M059J (cell line): ENCODE measurements at places on chromosomes 13 and 19.

GRCh38 chr13:26377038-26377437, 123.1 kb downstream of the CDK8 start:
- DNase-seq: peak; percentile 13

DNA sequence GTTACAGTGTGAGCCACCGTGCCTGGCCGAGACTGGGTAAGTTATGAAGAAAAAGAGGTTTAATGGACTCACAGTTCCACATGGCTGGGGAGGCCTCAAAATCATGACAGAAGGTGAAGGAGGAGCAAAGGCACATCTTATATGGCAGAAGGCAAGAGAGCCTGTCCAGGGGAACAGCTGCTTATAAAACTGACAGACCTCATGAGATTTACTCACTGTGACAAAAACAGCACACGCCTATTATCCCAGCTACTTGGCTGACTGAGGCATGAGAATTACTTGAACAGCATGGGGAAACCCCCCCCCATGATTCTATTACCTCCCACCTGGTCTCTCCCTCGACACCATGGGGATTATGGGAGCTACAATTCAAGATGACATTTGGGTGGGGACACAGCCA, 23.4 kb upstream of the ZNF561 start:
- DNase-seq: no peak

DNA sequence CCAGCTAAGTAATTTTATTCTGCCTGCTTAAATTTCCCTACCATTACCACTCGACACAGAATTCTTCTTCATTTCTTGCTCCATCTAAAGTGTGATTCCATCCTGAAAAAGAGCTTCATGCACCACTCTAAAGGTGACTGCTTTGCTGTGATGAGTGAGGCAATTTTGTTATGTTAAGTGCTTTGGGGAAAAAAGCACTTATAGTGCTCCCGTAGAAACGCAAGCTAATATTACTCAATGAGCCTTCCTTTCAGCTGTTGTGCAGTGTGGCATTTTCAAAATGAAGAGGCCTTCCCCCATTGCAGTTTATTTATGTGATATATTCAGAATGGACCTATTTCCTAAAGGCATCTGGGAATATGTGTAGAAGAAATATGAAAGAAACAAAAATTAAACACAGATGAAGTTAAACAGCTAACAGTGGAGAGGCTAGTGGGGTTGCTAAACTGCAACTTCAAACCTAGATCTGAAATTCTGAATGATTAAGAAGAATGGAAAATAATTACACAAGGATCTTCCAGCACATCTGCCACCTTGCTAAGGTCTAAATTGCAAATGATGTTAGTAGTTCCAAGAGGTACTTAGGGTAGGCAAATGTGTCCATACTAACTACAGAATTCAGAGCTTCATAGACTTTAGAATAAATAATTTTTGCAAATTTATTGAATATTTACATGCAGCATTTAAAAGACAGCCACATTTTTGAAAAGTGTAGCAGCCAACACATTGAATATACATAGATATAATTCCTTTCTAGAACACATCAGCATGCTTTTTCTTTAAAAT, 211.7 kb downstream of the DCT start:
- DNase-seq: no peak

GRCh38 chr13:91313103-91313502, 34.4 kb upstream of the MIR17HG start:
- DNase-seq: peak; percentile 3

DNA sequence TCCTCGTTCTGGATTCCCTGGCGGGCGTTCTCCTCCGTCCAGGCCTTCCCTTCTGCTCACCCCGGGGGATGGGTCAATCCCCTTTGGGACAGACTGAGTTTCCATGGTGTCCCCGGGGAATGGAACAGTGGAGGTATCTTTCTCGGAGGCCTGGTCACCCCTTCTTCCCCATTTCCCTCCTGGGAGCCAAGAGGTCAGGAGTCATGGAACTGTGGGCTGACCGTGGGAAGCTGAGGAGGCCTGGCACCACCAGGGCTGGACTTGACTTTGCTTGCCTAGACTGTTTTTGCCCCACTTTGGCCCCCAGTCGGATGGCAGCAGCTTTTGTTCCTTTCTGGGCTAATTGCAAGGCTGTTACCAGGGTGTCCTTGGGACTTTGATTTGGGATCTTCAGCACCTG, 2.0 kb downstream of the NACC1 start:
- DNase-seq: no peak

GRCh38 chr13:113094410-113094800, 11.2 kb upstream of the F7 start:
- no peak for DNase-seq

DNA sequence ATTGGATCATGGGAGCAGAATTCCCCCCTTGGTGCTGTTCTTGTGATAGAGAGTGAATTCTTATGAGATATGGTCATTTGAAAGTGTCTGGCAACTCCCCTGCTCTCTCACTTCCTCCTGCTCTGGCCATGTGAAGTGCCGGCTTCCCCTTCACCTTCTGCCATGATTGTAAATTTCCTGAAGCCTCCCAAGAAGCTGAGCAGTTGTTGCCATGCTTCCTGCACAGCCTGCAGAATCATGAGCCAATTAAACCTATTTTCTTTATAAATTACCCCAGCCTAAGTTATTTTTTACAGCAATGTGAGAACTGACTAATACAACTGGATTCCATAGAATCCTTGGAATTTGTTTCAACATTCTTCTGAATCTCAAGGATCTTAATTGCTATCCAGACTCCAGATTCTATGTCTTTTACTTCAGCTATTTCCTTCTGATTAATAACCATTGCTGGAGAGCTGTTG, 328.1 kb downstream of the SLITRK5 start:
- peak; percentile 13 for DNase-seq

GRCh38 chr19:7953060-7953459, 9.6 kb upstream of the TIMM44 start:
- DNase-seq: no peak

- no peak for DNase-seq
Measured at GRCh38 chr19:5288347-5288739, 52.3 kb downstream of the PTPRS start.

- no peak for DNase-seq
Measured at GRCh38 chr19:1584500-1585242, 8.0 kb downstream of the MBD3 start.

DNA sequence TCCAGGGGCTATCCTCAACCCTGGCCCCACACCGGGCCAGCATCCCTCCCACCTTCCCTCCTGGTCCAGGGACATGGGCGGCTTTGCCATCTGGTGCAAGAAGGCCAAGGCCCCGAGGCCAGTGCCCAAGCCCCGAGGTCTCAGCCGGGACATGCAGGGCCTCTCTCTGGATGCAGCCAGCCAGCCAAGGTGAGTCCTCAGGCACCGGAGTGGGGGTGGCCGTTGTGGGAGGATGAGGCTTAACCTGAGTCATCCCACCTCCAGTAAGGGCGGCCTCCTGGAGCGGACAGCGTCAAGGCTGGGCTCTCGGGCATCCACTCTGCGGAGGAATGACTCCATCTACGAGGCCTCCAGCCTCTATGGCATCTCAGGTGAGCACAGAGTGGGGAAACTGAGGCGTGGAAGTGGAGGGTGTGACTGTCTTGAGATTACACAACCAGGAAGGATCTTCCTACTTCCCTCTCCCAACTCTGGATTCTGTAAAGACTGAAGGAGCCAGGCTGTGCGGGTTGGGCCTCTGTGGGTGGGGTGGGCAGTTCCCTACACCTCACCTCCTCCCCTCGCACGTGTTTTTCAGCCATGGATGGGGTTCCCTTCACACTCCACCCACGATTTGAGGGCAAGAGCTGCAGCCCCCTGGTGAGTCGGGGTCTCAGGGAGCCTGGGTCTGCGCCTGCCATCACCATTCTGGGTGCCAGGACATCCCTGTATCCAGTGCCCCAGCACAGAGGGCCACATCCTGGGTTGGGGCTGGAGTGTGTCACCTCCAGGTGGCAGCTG, 3.8 kb downstream of the MVB12A start:
- DNase-seq: no peak

GRCh38 chr13:42099962-42100675, 51.7 kb downstream of the DGKH start:
- DNase-seq: no peak

DNA sequence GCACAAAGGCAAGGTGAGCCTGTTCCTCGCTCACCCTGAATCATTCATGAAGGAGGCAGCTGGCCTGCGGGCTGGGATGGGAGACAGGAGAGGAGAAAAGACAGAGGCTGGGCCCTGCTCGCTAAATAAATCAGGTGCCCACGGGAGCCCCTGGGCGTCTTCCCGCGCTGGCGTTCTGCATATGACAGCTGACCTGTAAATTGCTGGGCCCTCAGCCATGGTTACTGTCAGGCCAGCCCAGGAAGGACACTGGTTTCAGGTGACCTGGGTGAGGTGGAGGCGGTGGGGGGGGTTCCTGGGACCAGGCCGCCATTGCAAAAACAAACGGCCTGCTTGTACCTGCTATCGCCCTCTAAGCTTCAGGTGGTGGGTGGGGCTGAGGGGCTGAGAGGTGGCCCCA, 3.4 kb upstream of the PTBP1 start:
- no peak for DNase-seq

DNA sequence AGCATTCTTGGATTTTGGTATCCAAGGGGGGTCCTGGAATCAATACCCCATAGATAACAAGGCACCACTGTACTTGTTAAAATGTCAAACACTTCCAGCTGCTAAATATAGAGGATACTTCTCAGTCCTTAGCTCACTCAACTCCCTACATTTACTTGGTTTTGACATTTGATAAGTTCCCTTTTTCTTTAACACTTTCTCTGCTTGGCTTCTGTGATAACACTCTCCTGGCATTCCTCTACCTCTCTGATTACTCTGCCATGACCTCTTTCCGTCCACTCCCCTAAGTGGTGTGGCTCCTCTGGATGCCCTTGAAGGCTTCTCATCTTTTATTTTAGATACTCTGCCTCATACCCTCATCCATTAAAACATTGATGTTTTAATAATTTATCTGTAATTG, 65.2 kb downstream of the MICU2 start:
- no peak for DNase-seq

- DNase-seq: peak; percentile 30
Measured at GRCh38 chr19:7833225-7834099, 3.4 kb downstream of the EVI5L start.

- no peak for DNase-seq
Measured at GRCh38 chr13:83281654-83282053, 600.6 kb downstream of the SLITRK1 start.

GRCh38 chr19:50489461-50490011, 12.9 kb upstream of the GARIN5A start:
- DNase-seq: no peak

DNA sequence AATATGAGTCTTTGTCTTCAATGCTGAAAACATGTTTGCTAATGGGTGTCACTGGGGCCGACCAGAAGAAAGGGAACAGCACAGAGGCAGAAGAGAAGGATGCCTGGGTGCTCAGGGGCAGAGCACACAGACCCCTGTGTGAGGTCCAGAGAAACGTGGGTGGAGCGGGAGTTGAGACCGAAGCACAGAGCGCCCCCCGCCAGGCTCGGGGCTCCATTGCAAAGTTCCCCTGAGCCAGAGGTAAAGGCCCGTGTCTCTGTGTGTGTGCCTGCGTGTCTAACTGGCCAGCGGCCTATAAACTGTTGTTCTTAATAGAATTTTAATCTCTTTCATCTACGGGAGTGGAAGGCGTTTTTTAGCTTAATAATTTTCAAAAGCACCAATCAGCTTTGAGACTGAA, 343.1 kb downstream of the TEX29 start:
- no peak for DNase-seq

DNA sequence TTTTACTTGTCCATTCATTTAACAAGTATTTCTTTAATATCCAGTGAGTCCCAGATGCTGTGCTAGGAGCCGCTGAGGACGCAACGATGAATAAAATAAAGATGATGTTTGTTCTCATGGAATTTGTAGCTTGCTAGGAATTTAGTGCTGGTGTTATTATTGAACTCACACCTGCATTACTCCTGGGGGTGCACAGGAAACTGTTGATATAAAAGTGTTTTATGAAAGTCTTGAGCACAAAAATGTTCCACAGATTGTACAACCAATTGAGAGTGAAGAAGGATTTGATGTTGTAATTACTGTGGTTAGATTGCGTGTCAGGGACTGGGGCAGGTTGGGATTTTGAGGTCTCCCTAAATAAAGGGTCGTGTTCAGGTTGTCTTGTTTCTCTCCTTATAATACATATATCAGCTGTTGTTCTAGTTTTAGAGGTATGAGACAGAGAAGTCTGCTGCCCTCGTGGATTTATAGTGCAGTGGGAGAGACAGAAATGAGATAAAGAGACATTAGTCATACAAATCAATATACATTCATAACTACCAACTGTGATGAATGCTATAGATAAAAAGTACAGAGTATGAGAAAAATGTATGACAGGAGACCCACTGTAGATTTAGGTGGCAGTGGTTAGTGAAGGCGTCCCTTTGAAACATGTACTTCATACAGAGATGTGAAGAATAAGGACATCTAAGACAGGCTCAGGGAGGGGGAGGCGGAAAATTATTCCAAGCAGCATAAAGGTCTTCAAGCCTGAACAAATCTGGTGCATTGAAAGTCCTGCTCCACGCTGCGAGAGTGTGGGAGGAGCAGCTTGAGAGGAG, 11.3 kb downstream of the CACNG6 start:
- no peak for DNase-seq
